ENCODE measurements at places on chromosomes 11 and 22.

DNA sequence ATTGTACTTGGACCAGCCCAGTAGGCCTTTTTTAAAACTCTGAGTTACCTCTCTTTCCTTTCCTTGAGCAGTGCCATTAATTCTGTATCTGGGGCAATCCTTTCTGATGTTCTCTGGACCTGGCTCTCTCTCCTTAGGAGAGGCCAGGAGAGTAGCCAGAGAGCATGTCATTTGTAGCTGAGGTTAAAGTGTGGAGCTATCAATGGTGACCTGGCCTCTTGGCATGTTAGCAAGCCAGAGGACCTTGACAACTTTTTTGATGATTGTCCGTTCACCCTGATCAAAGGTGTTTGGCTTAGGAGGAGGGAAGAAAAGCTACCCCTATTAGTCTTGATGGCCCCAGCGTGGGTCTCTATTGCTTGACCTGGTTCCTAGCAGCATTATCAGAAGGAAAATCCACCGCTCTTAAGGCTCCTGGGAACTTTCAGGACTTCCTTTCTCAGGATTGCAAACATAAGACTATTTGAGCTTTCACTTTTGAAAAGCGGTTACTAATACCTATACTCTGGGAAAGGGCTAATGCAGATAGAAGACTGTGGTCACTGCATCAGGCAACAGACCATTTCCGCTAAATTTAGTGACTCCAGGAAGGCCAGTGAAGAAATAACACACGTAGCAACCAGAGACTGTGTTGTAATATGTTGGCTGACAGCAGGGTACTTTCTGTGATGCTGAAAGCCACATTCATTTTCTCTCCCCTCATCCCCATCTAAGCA is 18.2 kb downstream of the LIMK2 start:
- no peak for DNase-seq

- DNase-seq: no peak
These were observed 30.8 kb downstream of the GNB1L start for GRCh38 chr22:19823902-19824211.

- no peak for DNase-seq
These were observed 563.5 kb downstream of the BUD13 start for GRCh38 chr11:116209255-116209654.

- no peak for DNase-seq
These were observed 187.8 kb downstream of the SNX19 start for GRCh38 chr11:130728185-130729180.

- no peak for DNase-seq
These were observed 367.6 kb downstream of the TMEM135 start for GRCh38 chr11:87405356-87405755.

DNA sequence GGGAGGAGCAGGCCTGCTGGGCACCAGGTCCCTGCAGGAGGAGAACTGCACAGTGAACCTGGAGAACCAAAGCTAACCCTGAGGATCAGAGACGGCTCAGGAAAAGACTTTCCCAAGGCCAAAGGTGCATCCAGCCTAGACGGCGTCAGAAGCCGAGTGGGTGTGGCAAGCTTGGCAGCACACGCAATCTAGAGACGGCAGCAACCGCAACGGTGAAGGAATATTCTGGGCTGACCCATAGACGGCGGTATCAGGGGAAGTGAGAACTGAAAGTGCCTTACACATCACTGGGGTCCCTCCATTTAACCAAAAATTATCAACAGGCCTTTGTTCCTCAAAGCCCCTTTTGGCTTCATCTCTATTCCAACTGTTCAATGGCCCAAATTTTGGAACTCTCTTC is 26.2 kb downstream of the SPATA19 start:
- DNase-seq: no peak

DNA sequence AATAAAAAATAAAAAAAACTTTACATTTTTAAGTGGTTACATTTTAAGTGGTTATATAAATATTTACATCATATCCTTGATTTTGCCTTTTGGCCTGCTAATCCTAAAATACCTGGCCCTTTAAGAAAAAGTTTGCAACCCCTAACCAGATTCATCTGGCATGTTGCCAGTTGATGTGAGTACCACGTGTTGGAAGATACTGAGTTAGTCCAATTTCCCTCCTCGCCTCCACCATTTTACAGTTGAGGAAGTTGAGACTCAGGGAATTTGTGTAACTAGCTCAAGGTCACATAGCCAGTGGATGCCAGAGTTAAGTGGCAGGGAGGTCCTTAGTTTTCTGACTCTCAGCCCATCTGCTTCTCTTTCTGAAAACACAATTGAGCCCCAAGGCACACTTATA is 5.1 kb downstream of the ELF5 start:
- DNase-seq: no peak

All from GM12864 (cell line).